Neuronal stem cell (in vitro differentiated cells): ENCODE measurements at places on chromosomes 12 and 14.

GRCh38 chr14:85172290-85172689 lies 357.7 kb upstream of the FLRT2 start:
- DNase-seq: no peak

DNA sequence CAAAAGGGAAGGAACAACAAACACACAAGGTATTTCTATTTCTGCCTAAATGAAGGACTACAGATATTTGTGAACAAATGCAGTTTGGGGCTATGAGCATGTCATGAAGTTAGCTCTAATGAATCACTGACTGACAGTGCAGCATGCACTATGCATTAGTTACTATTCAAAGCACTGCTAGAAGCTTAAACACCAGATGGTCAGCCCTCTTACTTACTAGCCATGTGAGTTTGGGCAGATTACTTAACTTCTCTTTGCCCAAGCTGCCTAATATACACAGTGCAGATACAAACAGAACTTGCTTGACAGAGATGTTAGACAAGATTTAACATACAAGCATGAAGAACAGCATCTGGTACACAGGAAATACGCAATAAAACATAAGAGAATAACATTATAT lies 96.0 kb downstream of the ATXN2 start:
- DNase-seq: no peak

- DNase-seq: no peak
Observed at GRCh38 chr12:16605642-16606116, 283 bp downstream of the LMO3 start.

DNA sequence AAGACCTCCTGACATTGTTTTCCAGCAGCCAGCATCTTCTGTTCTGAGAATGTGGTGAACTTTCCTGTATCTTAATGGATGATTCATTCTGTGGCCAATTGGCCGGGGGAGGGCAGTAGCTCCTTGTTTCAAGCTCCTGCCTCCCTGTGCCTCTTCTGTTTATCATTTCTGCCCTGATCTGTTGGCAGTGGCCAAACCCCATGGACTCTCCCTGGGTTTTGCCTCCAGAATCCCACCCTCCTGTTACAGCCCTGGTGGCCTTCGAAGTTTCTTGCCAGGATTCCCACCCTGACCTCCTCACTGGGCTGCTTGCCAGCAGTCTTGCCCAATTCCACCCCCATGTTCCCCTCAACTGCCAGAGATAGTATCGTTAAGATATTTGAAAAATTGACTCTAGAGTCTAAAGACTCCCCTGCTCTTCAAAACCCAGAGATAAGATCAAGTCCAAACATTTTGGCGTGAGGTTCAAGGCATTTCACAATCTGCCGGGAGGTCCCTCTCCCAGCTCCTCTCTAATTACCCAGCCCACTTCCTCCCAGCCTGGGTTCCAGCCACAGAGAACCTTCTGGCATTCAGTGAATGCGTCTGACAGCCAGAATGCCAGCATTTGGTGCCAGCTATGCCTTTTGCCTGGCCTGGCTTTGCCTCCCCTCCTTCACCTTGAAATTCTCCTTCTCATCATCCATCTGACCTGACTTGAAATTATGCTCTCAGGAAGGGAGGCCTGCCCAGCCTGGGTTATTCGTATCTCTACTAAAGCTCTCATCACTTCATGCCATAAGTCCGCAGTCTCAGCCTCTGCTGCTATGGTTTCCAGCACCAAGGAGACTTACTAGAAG lies 37.7 kb upstream of the TXNRD1 start:
- no peak for DNase-seq

GRCh38 chr12:2691006-2691344 lies 103.8 kb upstream of the FKBP4 start:
- peak; percentile 38 for DNase-seq

DNA sequence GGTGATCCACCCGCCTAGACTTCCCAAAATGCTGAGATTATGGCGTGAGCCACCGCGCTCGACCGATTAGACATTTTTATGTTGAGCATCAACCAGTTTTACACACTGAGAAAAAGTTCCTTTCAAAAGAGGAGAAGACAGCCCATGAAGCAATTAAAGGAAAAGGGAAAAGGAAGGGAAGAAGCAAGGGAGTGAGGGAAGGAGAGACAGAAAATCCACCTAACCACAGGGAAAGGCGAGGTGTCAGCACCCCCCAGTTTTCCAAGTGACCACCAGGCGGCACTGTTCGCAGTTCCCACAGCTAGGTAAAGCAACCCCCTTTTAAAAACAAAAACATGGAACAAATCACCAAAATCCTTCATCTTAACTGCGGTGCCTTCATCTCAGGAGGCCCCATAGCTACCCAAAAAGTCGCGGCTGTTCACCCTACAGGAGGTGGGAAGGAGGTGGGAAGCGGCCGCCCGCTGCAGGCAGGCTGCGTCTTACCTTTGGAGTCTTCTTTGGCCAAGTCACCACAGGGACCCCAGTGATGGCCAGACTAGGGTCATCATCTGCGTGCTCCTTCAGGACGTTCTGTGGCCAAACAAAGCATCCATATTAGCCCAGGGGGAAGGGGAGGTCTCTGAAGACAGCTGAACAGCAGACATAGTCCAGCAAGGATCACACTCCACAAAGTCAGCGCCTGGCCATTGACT lies 86.6 kb downstream of the KDM2B start:
- peak; percentile 54 for DNase-seq

DNA sequence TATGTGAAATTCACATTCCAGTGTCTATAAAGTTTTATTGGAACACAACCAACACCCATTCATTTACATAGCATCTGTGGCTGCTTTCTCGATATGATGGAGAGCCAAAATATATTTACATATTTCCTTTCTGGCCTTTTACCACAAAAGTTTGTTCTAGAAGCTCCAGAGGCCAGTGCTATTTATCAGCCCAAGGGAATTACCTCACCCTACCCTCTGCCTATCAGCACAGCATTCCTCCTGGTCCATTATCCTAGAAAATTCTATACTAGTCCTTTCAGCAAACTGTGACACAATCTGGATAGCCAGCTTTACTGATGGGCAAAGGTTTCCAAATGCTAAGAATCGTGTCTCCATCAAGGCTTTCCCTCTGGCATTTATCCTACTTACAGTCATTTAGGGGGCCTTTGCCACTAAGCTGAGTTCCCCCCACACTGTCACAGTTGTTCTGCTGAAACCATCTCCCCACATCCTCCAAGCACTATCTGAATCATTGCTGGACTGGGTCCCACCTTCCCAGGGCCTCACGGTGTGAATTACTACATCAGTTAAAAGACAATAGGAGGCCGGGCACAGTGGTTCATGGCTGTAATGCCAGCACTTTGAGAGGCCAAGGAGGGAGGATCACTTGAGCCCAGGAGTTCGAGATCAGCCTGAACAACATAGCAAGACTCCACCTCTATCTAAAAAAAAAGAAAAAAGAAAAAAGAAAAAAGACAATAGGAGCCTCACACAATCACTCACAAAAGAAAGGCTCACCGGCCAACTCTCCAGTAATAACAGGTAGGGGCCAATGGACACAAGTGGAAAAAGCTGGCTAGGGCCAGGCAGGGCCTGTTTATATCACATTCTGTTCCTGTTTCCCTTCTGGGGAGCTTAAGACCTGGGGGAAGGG lies 12.1 kb downstream of the SYNE3 start:
- no peak for DNase-seq

GRCh38 chr12:124420996-124421674 lies 126.2 kb downstream of the RFLNA start:
- no peak for DNase-seq
